ENCODE measurements at places on chromosomes 5 and 9.

- H3K36me3 ChIP-seq, result no peaks in the 10 kb centered on the region
- H3K27me3 ChIP-seq, result no peaks in the 10 kb centered on the region
- DNase-seq, result no peak
- H3K27ac ChIP-seq, result no peak overlapping the region
These were observed 160.4 kb downstream of the ESM1 start for GRCh38 chr5:54825005-54825404.

DNA sequence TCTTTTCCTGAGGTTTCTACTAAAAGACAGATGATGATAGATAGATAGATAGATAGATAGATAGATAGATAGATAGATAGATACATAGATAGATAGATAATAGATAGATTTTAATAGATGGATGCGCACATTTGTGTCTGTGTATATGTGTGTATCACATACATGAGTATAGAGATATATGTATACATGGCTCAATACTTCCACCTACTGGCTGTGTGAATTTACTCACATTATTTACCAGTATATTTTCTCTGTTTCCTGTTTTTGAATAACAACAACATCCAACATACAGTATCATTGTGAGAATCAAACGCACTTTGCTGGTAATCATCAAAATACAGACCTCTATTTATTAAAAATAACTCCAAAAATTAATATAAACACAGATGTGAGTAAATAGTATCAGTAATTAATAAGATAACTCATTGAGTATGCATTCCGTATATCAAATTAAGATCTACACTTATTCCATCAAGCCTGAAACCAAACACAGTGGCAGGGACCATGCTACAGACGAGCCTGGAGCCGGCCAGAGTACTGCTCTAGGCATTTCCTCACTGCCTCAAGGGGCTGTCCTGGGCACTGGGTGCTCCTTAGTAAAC, 338.0 kb downstream of the SEMA5A start:
- no peaks in the 10 kb centered on the region for H3K4me1 ChIP-seq
- no peak overlapping the region for H3K4me3 ChIP-seq
- H3K36me3 ChIP-seq, result no peaks in the 10 kb centered on the region
- no peak overlapping the region for H3K27ac ChIP-seq
- no peaks in the 10 kb centered on the region for H3K27me3 ChIP-seq

DNA sequence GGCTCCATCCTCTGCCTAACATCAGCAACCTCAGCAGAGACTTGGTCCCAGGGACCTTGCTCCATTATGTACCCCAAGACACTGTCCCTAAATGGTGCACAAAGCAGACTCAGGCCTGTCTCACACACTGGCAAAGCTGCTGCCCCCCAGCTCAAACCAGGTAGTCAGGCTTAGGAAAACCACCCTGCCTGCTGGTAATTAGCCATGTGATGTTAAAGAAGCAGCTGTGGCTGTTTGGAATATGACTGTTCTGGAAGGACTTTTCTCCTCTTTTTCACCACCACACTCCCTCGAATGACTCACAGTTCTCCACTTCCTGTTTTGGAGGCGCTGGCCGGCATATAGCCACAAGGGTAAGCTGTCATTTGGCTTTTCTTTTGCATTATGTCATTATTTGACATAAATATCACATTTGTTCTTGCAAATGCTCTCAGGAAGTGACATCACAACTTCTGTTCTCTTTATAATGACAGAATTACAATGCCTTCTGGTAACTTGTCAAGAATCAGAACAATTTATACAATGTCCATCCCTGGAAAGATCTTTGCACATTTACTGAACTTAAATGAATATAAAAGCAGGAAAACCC, 113.9 kb downstream of the SUSD1 start:
- H3K27me3 ChIP-seq, result no peaks in the 10 kb centered on the region
- H3K4me1 ChIP-seq, result peaks cover 18% of the 10 kb centered on the region
- peak overlapping the region; percentile 60 for H3K27ac ChIP-seq
- H3K4me3 ChIP-seq, result no peak overlapping the region
- DNase-seq, result peak; percentile 39

GRCh38 chr5:107539726-107540330, 130.9 kb downstream of the EFNA5 start:
- no peaks in the 10 kb centered on the region for H3K27me3 ChIP-seq
- H3K27ac ChIP-seq, result no peak overlapping the region
- no peak for DNase-seq
- H3K36me3 ChIP-seq, result no peaks in the 10 kb centered on the region
- H3K4me1 ChIP-seq, result peaks cover 14% of the 10 kb centered on the region

DNA sequence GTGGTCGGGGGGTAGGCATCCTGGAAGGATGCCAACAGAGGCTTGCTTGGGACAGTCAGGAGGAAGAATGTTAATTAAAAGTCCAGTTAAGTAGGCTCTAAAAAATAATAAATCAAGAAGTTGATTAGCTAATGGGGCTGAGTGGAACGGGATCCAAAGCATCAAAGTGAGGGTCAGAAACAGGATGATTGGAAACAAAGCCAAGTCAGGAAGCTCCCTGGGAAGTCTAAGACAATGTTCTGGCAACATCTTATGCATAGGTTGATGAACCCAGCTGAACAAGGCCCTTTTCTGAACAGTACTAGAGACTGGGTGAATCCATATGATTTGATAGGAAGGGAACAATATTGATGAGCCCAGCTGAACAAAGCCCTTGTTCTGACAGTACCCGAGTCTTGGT, 50.2 kb upstream of the STARD4 start:
- no peaks in the 10 kb centered on the region for H3K36me3 ChIP-seq
- no peak for DNase-seq
- H3K27ac ChIP-seq, result no peak overlapping the region

GRCh38 chr5:77066184-77066583, 20.9 kb downstream of the ZBED3 start:
- H3K4me1 ChIP-seq, result no peaks in the 10 kb centered on the region
- H3K27ac ChIP-seq, result no peak overlapping the region
- no peak for DNase-seq
- no peak overlapping the region for H3K4me3 ChIP-seq

- no peak overlapping the region for H3K4me3 ChIP-seq
- H3K4me1 ChIP-seq, result no peaks in the 10 kb centered on the region
- no peaks in the 10 kb centered on the region for H3K27me3 ChIP-seq
- DNase-seq, result no peak
- no peaks in the 10 kb centered on the region for H3K36me3 ChIP-seq
- no peak overlapping the region for H3K27ac ChIP-seq
These were observed 89.2 kb downstream of the HMCN2 start for GRCh38 chr9:130354806-130355205.

DNA sequence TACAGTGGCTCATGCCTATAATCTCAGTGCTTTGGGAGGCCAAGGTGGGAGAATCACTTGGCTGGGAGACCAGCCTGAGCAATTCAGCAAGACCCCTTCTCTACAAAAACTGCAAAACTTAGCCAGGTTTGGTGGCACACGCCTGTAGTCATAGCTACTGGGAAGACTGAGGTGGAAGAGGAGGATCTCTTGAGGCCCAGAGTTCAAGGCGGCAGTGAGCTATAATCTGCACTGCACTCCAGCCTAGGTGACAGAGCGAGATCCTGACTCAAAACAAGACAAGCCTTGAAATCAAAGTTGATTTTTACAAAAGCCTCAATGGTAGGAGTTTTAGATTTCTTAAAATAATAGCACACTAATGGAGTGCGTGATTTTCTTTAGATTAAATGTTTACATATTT, 14.6 kb downstream of the UBE2D2 start:
- peaks cover 41% of the 10 kb centered on the region for H3K4me1 ChIP-seq
- peaks cover 2% of the 10 kb centered on the region for H3K36me3 ChIP-seq
- H3K4me3 ChIP-seq, result no peak overlapping the region

- no peaks in the 10 kb centered on the region for H3K4me1 ChIP-seq
- no peaks in the 10 kb centered on the region for H3K36me3 ChIP-seq
- H3K27ac ChIP-seq, result no peak overlapping the region
These were observed 408.1 kb downstream of the HTR1A start for GRCh38 chr5:63554191-63554590.

DNA sequence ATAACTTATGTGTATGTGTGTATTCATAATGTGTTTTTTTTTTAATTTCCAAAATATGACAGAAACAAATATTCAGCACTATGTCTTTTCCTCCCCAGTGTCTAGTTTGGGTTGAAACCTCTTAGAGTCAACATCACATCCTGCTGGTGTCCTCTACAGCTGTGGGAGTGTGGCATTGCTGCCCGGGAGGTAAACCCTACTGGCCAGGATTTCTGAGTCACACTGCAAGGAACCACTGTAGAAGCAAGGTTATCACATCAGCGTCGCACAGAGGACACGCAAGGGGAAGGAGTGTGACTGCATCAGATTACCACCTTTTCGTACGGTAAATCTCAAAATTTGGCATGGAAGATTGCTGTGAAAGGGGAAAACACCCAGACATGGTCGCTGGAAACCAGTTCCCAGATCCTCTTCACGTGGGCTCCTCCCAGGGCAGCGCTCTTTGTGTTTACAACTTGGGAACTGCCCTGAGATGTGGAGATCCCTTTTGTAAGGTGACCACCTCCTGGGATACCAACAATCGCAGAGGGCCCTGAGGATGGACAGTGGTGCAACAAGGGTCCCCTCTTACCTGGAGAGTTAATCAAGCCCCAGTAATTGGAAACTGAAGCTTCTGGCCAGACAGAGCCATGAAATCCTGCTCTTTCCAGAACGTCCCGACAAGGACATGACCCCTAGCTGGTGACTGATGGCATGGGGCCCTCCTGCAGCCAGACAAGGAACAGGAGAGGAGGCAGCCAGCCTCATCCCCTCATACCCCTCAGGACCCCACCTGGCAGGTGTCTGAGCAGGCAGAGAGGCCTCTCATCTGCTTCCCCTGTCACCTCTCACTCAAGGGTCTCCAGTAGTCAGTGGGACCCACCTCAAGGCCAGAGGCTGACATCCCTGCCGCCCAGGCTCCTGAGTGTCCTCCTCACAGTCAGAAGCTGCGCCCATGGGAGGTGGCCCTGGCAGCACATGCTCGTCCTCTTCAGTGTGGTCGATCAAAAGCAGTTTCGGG, 194.7 kb downstream of the MED10 start:
- no peaks in the 10 kb centered on the region for H3K4me1 ChIP-seq
- no peak overlapping the region for H3K27ac ChIP-seq
- H3K36me3 ChIP-seq, result no peaks in the 10 kb centered on the region
- H3K27me3 ChIP-seq, result no peaks in the 10 kb centered on the region
- no peak overlapping the region for H3K4me3 ChIP-seq
- DNase-seq, result no peak

DNA sequence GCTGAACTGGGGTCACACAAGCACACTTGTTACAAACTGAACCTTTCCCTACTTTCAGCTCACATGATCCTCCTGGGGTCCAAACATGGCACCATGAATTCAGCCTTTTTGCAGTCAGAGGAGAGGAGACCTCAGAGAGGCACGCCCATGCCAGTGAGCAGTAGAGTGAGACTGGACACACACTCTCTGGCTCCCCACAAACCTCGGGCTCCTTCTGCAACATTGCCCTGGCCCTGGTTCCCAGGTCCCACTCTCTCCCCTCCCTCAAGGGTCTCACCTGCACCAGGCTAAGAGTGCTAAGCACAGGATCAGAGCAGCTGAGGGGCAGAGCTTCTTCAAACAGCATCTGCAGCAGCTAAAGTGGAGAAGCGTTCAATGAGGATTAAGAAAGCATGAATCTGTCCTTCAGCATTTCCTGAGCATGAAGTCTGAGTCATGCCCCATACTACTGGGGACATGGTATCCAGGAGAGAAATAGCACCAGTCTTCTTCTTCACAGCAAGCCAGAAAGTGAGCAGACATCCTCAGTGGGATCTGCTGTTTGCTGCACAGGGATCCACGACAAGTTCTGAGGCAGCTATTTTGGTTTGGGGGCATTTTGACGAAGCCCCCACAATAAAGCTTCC, 27.2 kb downstream of the SLC35A4 start:
- no peaks in the 10 kb centered on the region for H3K27me3 ChIP-seq
- H3K4me1 ChIP-seq, result peaks cover 7% of the 10 kb centered on the region
- H3K36me3 ChIP-seq, result no peaks in the 10 kb centered on the region
- H3K4me3 ChIP-seq, result no peak overlapping the region

GRCh38 chr5:103896593-103896992, 334.0 kb upstream of the NUDT12 start:
- no peaks in the 10 kb centered on the region for H3K4me1 ChIP-seq
- no peak overlapping the region for H3K27ac ChIP-seq
- no peak overlapping the region for H3K4me3 ChIP-seq
- H3K36me3 ChIP-seq, result no peaks in the 10 kb centered on the region

DNA sequence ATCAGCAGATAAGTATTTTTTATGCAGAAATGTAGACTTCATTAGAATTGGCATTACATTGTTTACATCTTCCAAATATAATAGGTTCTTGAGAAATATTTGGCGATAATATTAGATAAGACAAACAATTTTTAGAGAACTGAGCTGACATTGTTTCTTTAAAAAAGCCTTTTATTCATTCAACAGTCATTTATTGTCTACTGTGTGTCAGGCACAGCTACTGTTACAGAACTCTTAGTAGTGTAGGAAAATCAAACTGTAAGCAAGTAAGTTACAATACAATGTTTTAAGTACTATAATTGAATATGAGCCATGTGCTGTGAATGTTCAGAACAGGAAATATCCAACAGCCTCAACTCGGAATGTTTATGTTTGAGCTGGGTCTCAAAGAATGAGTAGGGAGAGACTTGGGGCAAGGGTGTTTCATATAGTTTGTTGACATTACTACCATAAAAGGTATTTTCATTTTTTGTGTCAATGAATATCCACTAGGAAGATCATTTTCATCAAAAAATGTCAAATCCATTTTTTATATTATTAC, 114.0 kb downstream of the CDC42SE2 start:
- peaks cover 55% of the 10 kb centered on the region for H3K4me1 ChIP-seq
- H3K4me3 ChIP-seq, result no peak overlapping the region
- H3K27me3 ChIP-seq, result no peaks in the 10 kb centered on the region
- DNase-seq, result no peak
- H3K27ac ChIP-seq, result peak overlapping the region; percentile 99

DNA sequence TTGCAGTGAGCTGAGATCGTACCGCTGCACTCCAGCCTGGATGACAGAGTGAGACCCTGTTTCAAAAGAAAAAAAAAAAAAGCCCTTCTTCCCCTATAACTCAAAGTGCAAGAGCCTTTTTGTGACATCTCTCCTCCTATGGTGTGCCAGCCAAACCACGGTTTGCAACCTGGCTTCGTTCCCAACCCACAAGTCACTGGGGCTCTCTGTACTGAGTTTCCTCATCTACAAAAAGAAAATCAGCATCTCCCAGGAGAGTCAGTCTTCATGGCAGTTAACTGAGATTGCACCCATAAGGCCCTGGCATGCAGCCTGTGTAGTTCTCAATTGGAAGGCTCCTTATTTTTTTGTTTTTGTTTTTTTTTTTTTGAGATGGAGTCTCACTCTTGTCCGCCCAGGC, 14.8 kb downstream of the ODF2 start:
- no peaks in the 10 kb centered on the region for H3K27me3 ChIP-seq
- DNase-seq, result no peak
- H3K36me3 ChIP-seq, result peaks cover 32% of the 10 kb centered on the region
- no peaks in the 10 kb centered on the region for H3K4me1 ChIP-seq
- no peak overlapping the region for H3K4me3 ChIP-seq
- no peak overlapping the region for H3K27ac ChIP-seq

Measured in natural killer cell (primary cell).